Cortex of kidney (tissue), 1 donor: ENCODE measurements at places on chromosomes 3 and 15.

- no peak for DNase-seq
Measured at GRCh38 chr3:182947888-182948287, 32.5 kb downstream of the DCUN1D1 start.

DNA sequence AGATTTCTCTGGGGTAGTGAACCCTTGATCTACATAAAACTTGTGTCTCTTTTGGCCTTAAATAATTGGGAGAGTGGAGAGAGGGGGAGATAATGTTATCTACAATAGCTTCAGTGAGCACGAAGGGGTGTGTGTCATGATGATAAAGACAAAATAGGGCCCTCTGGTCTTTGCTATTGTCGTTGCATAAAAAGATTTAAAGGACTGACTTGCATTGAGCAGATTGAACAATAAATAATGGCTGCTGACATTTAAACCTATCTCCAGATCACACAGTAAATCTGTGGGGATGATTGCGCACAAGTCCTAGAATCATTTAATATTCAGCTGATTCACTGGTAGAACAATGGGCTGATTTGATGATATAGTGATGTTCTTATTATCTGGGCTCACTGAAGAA, 71.3 kb upstream of the GAP43 start:
- DNase-seq: no peak

- no peak for DNase-seq
Measured at GRCh38 chr3:46416811-46417510, 9.9 kb downstream of the CCRL2 start.

DNA sequence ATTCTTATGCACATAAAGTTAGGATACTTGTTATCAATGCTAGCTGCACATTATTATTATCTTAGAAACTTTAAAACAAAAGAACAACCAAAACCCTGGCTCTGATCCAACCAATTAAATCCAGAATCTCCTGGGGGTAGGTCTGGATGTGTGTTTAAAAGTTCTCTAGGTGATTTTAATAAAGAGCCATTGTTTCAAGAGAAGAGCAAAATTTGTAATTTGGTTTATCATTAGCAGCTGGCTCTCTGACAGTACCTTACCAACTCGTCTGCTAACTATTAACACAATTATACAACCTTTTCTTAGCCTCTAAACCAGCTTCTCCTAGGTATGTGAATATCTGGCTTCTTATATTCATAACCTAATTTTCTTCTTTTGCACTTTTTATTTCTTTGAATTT, 68.9 kb downstream of the IFT80 start:
- DNase-seq: no peak

DNA sequence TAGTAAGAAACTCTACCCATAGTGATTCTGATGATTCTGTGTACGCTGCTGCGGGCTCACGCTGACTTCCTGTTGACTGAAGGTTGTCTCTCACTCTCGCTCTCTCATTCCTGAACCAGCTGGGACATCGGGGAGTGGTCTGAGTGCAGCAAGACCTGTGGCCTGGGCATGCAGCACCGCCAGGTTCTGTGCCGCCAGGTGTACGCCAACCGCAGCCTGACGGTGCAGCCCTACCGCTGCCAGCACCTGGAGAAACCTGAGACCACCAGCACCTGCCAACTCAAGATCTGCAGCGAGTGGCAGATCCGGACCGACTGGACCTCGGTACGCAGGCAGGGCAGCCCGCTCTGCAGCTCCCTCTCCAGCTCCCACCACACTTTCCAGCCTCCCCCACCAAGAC, 63.6 kb upstream of the NR2E3 start:
- no peak for DNase-seq

- no peak for DNase-seq
Measured at GRCh38 chr3:11554236-11554610, 89.5 kb downstream of the VGLL4 start.

DNA sequence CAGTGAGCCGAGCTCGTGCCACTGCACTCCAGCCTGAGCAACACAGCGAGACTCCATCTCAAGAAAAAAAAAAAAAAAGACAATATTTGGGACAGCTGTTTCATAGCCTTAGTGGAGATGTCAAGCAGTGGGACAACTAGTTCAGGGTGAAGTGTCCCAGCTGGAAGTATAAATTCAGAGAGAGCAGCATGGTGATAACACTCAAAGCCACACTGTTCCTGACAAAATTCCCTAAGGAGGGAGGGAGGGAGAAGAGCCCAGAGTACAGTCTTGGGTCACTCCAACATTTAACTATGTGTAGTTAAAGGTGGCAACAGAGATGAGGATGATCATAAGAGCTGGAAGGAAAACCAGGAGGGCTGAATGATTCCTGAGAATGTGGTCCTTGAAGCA, 21.1 kb upstream of the IP6K2 start:
- no peak for DNase-seq

DNA sequence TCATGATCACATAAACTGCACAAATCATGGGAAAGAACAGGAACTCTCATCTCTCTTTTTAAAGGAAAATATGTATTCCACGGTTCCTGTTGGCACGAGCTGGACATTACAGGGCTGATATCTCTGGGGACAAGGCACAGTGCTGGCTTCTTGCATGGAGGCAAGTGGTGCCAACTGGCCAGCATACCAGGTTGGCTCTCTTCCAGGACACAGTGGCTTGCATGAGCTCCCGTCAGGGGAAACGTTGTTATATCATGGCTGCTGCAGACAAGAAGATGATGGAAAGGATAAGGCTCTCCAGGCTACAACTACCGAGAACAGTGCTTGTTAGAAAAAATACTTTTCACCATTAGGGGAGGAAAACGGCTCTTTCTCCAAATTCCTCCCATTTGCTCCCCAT, 283.9 kb downstream of the RORA start:
- no peak for DNase-seq

DNA sequence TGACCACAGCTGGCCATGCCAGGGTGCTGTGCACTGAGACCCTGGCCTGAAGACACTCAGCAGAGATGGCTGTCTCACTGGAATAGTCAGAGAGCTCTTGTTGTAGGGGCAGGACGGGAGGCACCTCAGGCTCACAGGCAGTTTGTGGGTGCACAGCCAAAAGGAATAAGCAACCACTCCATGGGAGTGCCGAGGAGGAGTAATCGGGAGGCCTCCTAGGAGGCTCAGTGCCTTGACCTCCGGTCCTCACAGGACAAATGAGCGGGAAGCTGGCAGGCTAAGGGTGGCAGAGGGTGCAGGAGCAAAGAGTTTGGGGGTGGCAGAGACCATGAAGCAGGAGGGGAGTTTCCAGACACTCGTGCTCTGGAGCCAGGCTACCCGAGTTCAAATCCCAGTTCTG, 81.7 kb downstream of the SMAD6 start:
- DNase-seq: no peak

GRCh38 chr15:83275412-83275811, 9.1 kb downstream of the BNC1 start:
- no peak for DNase-seq

DNA sequence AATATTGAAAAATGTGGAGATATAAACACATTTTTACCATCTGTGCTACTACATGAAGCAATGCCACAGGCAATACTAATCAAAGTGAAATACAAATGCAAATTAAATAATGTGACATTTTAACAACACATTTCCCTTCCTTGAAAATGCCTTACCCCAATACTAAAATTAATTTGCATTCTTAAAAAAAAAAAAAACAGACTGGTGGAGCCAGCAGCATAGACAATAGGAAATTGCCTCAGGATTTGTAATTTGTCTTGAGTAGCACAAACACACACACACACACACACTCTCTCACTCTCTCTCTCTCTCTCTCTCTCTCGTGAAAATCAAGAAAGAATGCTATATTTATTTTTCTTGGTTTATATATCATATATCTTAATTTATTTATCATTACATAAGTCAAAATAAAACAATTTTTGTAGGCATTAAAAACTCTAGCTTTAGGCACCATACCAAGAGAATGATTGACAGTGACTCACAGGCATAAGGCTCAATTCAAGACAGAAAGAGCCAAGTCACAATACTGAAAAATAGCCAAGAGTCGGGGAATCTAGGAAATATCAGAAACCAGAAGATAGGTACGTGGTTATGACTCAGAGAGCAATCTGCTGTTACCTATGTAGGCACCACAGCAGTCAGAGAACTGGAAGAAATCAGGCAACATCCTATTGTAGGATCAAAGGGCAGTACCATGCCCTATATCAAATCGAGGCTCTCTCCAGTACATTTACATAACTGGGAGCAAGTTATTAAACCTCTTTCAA, 23.0 kb downstream of the SUCNR1 start:
- DNase-seq: no peak

GRCh38 chr3:11272906-11273574, 843 bp downstream of the ATG7 start:
- DNase-seq: no peak

DNA sequence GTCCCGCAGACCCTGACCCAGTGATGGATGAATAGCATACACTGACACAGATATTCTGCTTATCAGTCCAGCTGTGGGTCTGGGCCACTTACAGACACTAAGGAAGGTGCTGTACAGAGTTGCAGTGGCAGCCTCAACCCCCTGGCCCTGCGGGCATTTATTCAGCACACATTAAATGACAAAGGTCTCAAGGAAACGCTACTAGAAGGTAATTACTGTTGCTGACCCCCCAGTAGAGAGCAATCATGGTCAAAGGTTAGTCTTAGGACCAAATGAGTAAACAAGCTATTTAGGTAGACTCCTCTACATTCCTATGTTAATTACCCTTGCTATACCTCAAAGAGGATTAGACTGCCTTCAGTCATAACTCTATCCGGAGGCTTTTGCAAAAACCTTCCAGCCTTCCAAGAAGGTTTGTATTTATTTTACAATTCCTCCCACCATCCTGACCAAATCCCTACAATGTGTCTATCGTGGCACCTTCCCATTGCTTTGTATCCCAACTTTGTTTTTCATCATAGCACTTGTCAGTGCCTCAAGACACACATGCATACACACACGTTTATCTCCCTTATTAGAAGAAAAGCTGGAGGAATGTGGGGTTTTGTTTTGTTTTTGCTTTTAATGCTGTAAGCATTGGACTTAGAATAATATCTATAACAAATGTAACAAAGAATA, 227.9 kb downstream of the PYDC2 start:
- no peak for DNase-seq

GRCh38 chr3:23170291-23170690, 32.8 kb upstream of the UBE2E2 start:
- no peak for DNase-seq

GRCh38 chr15:95944193-95944592, 386.3 kb upstream of the NR2F2 start:
- no peak for DNase-seq

DNA sequence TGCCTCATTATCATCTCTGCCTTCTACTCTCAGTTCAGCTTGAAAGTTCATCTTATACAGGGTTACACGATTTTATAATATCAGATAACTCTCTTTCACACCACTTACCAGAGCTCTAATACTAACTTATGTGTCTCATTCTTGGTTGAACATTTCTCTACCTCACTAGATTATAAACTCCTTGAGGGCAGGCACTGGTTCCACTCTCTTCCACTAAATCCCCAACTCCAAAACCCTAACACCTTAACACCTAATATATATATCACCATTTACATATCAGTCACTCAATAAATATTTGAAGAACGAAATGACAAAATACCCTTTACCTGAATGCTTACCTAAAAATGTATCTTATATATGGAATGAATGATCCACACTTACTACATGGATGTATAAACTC, 977.2 kb downstream of the FHIT start:
- no peak for DNase-seq

DNA sequence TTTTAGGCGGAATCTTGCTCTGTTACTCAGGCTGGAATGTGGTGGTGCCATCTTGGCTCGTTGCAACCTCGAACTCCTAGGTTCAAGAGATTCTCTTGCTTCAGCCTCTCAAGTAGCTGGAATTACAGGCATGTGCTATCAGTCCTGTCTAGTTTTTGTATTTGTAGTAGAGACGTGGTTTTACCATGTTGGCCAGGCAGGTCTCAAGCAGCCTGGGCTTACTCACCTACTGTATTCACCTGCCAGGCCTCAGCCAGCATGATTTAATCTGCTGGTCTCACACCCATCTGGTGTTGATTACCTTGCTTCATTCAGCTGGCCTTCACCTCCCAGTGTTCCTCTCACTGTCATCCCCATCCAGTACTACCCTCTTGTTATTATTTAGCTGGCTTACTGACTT, 102.0 kb downstream of the IL12A start:
- no peak for DNase-seq

GRCh38 chr3:126053949-126054569, 29.9 kb downstream of the SLC41A3 start:
- no peak for DNase-seq

DNA sequence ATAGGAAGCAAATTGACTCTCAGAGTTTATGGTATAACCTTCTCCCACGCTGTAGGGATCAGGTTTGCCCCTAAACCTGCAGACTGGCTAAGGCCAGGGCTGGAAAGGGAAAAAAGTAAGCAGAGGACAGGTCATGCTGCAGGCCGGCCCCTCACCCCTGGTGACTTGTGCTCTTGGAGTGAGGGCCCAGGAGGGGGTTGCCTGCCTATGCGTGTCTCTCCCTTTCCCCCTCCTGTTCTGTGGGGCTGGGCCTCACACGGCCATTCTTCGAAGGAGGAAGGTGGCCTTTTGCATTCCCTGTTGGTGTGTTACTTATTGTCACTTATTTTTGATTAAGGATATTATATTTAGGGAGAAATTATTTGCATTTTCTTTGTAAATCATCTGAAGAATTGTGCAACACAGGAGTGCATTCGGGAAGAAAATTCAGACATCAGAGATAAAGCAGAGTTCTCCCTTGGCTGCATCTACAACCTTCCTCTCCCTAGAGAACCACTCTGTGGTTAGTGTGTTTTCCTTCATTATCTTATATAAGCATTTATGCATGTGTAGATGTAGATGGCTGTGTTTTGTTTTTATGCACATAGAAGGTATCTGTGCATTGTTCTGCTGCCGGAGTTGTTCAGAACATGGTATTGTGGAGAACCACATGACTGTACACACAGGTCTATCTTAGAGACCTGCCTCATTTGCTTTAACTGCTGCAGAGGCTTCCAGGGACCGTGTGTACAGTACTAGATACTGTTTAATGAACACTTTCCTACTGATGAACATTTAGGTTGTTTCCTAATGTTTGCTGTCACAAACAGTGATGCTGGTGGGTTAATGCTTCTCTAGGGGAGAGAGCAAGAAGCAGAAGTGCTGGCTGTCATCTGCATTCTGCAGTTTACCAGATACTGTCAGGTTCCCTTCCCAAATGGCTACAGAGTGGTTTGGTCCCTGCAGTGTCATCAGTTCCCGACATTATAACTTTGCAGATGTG, 133.5 kb downstream of the APBA2 start:
- no peak for DNase-seq

DNA sequence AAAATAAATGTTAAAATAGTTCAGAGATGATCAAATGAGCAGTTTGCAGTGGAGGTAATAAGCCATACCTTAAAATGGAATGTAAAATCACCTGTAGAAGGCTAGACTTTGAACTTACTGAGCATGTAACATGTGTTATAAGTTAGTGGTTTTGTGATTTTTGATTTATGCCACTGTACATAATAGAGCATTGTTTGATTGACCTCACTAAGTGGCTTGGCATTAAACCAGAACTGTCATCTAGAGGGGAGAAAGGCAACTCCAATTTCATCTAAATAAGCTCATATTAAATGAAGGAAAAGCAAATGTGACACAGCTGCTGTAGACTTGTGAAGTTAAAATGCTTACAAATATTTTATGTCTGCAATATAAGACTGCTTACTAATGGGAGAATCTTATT, 387.9 kb downstream of the ZIC1 start:
- no peak for DNase-seq

GRCh38 chr3:179715582-179715981, 62.7 kb downstream of the USP13 start:
- no peak for DNase-seq
